KG1 (cell line): ENCODE measurements at places on chromosomes 12 and 14.

- DNase-seq: no peak
Observed at GRCh38 chr14:88986146-88986841, 161.8 kb downstream of the TTC8 start.

DNA sequence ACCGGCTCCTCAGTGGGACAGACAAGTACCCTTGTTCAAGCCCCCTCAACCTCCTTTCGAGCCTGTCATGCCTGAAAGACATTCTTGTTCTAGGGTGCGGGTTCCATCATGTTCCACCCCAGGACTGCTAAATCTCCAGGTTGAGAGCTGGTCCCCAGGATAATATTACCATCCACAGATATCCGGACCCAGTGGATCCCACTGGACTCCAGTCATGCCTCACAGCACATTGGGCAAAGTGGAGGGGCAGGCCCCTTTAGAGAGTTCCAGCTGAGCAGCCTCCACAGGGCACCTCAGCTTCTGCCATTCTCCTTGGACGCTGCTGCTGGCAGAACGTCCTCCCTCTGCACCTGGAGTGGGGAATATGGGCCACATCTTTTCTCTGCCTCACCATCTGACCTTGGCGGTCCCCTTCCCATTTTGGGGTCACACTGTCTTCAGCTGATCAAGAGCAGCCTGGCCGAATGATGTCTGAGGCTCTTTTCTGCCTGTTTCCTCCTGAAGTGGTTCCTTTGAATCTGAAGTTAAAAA, 137.4 kb downstream of the BCL11B start:
- DNase-seq: no peak

DNA sequence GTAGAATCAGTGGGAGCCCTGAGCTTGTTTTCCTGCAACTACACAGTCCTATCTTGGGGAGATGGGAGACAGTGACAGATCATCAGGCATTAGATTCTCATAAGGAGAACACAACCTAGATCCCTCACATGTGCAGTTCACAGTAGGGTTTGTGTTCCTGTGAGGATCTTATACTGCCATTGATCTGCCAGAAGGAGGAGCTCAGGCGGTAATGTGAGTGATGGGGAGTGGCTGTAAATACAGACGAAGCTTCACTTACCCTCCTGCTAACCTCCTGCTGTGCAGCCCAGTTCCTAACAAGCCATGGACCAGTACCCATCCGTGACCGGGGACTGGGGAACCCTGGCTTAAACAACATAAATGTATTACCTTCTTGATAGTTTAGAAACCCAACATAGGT, 1034.1 kb downstream of the BCL11B start:
- DNase-seq: no peak

DNA sequence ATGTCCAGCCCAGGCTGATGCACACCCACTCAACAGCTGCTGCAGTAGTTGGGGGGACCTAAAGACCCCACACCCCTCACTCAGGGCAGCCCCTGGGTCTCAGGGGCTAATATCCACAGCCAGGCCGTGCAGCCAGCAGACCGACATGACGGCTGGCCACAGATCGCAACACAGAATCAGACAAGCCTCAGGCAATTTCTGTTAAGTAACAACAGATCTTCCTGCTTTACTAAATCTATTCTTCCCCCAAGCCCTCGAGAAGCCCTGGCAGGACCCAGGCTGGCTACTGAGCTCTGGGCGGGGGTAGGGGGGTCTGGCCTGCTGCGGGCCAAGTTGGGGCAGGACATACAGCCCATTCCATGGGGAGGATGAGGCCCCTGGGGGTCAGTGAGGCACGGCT, 28.0 kb upstream of the NUDT14 start:
- no peak for DNase-seq

DNA sequence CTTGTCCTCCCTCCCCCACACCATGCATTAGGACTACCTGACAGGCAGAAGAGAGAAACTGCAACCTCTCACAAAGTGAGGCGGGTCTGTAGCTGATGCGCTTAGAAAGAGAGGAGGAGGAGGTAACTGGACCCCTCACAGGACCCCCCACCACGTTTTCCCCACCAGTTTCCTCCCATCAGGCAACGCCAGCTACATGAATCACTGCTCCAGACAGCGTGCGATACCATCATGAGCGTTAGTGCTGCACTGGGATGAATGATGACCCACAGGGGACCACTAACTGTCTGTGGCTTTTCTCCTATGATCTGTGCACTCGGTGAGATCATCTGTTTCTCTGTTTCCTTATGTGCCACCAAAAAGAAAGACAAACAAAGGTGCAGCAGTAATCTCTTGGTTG, 77.7 kb downstream of the KCNK10 start:
- DNase-seq: no peak

GRCh38 chr14:103705118-103705503, 10.1 kb downstream of the XRCC3 start:
- no peak for DNase-seq

GRCh38 chr12:16955083-16955657, 349.2 kb upstream of the LMO3 start:
- no peak for DNase-seq

DNA sequence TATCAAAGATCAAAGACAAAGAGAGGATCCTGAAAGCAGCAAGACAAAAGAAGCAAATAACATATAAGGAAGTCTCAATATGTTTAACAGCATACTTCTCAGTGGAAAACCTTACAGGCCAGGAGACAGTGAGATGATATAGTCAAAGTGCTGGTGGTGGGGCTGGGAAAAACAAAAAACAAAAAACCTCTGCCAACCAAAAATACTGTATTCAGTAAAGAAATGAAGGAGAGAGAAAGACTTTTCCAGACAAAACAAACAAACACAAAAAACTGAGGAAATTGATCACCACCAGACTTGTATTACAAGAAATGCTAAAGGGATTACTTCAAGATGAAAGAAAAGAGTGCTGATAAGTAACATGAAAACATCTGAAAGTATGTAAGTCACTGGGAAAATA, 221.2 kb downstream of the ADGRD1 start:
- no peak for DNase-seq

GRCh38 chr14:93880021-93880820, 46.9 kb upstream of the FAM181A start:
- DNase-seq: no peak

DNA sequence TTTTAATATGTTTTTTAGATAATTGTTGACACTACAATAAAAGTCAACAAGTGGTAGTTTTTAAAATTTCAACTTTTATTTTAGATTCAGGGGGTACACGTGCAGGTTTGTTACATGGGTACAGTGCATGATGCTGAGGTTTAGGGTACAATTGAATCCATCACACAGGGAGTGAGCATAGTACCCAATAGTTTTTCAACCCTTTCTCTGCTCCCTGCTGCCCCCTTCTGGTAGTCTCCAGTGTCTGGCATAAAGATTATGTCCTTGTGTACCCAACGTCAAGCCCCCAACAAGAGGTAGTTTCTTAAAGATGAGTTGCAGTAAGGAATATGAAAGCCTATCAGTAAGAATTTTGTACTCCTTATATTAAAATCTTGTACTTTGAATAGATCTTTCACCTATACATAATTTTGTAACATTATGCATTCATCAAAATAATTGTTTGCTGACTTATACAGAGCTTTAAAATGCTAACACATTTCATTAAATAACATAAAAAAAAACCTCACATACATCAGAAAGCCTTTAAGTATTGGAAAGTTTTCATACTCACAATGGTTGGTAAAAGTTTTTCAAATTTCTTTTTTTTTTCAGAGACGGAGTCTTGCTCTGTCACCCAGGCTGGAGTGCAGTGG, 5.4 kb upstream of the RALGAPA1 start:
- DNase-seq: peak; percentile 71

- DNase-seq: no peak
Observed at GRCh38 chr12:114668151-114668885, 15.7 kb downstream of the TBX3 start.

GRCh38 chr12:18549598-18549997, 188.2 kb downstream of the PLCZ1 start:
- DNase-seq: no peak

DNA sequence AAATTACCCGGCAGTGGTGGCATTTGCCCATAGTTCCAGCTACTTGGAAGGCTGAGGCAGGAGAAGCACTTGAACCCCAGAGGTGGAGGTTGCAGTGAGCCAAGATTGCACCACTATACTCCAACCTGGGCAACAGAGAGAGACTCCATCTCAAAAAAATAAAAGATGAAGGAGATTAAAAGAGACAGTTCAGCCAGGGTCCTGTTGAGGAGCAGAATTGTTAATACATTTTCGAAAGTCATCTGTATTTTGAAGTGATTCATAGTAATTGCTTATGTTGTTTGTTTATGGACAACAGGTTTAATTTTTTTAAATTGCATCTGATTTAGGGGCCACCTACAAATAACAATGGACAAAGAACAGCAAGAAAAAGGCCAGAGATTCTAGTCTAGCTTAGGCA, 112.9 kb downstream of the DIP2B start:
- no peak for DNase-seq

GRCh38 chr12:48969833-48970701, 1.5 kb downstream of the WNT10B start:
- no peak for DNase-seq

- no peak for DNase-seq
Observed at GRCh38 chr14:51789114-51789513, 71.3 kb upstream of the GNG2 start.

DNA sequence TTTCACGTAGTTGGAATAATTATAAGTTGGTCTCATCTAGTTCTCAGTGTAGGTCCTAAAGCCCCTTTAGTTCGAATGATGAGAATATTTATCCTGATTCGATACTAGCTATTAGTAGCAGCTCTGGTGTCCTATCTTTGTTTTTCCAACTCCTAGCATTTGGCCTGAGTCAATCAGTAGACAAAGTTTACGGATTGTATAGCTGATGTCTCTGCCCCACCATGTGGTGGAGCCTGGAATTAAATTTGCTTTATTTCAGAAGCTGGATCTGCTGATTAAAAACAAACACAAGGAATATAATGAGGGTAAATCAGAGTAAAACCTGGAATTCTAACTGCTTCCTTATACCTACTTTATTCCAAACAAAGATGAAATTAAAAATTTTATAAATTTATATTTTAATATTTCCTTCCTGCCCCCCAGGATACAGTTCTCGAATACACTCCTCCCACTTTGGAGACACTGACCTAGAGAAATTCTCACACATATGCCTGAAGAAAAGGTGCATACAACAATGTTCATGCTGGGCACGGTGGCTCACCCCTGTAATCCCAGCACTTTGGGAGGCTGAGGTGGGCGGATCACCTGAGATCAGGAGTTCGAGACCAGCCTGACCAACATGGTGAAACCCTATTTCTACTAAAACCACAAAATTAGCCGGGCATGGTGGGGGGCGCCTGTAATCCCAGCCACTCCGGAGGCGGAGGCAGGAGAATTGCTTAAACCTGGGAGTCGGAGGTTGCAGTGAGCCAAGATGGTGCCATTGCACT, 7.6 kb upstream of the BRMS1L start:
- DNase-seq: peak; percentile 35

DNA sequence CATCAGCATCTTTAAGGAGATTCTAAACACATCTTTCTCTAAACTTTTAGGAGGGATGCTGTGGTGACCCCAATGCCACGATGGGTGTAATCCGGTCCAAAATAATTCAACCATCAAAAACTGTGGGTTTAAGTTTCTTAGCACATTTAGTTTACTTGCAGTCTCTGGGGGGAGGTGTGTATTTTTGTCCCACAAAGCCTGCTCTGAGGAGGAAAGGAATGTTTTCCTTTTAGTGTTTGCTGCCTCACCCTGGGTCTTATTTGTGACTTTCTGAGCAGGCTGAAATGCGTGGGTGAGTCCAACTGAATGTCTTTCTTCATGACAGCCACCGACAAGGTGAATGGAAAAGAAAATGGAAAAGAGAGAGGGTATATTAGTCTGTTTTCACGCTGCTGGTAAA, 1324.7 kb downstream of the AACS start:
- no peak for DNase-seq

DNA sequence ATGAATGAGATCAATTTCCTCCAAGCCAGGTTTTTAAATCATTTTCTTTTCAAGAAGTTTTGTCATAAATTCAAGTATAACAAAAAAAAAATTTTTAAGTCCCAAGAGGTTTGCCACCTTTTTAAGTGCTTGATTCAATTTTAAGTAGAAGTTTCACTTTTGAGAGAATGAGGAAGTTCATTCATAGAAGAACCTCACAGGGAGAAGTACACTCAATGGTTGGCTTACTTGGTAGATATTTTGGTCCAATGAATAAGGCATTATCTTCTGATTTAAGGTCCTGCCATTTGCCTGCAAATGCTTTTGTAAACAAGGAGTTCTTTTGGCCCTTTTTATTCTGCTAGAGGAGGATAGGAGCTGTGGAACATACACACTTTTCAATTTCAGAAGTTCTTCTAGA, 96.7 kb upstream of the NOVA1 start:
- DNase-seq: no peak

GRCh38 chr12:78241446-78241845, 410.8 kb downstream of the NAV3 start:
- DNase-seq: no peak

- no peak for DNase-seq
Observed at GRCh38 chr12:120199595-120200306, 1.2 kb downstream of the RPLP0 start.

- peak; percentile 34 for DNase-seq
Observed at GRCh38 chr14:99884834-99885648, 91.8 kb downstream of the EML1 start.

- DNase-seq: no peak
Observed at GRCh38 chr14:36129181-36129580, 47.3 kb downstream of the PTCSC3 start.

DNA sequence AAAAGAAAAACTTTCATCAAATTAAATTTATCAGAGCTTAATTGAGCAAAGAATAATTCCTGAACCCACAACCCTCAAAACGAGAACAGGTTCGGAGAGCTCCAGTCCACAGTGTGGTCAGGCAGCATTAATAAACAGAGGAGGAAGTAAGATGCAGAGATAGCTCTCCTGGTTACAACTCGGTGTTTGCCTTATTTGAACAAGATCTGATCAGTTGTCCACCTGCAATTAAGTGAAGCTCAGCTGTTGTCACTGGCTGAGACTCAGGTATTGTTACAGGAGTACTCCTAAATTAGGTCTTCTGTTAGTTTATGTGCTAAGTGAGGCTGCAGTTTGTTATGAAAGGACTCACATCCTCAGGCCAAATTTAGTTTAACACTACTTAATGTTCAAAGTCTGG, 451.4 kb upstream of the PDE3A start:
- DNase-seq: no peak

GRCh38 chr14:29085546-29085945, 319.0 kb downstream of the FOXG1 start:
- no peak for DNase-seq

GRCh38 chr12:101407049-101407435, 530 bp downstream of the ARL1 start:
- no peak for DNase-seq

DNA sequence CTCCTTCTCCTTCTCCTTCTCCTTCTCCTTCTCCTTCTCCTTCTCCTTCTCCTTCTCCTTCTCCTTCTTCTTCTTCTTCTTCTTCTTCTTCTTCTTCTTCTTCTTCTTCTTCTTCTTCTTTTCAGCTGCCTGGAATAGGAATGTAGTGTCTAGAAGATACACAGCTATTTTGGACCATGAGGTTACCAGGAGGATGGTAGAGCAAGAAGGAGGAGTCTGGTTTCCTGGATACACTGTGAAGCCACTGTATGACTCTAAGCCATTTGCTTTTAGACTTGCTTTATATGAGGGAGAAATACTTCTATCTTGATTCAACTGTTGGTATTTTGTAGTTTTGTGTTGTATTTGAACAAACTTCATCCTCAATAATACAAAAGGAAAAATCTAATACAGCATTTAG, 3.0 kb upstream of the MYBPC1 start:
- DNase-seq: no peak
